ENCODE measurements at places on chromosomes 3 and 15.

GRCh38 chr3:185268194-185268962, 14.5 kb upstream of the EHHADH start:
- no peak for DNase-seq

DNA sequence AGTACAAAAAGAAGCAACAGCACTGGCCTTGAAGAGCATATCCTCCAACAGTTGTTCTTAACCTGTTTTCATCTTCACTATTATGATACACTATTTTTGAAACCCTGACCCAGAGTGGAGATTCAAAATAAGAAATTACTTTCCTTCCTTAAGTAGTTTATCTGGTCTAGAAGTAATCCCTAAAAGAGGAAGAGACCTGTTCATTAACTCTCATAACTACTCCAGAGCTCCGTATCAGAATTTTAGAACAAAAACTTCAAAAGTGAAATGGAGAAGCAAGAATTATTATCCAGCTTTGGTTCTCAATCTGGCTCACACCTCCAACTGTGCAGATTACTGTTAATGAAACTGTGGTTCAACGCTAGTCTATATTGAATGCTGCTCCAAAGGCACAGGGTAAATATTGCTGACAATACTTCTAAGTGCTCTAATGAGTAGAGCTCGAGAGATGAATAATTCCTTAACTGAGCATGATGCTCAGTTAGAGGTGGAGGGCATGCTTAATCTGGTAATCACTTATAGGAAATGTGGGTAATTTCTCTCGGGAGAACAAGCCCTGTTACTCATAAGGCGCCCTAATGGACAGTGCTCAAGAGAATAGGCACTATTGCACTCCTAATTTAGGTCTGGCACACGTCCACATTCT, 5.2 kb downstream of the LCMT2 start:
- no peak for DNase-seq

- no peak for DNase-seq
Observed at GRCh38 chr3:40597441-40597840, 72.7 kb downstream of the ZNF621 start.

GRCh38 chr15:71612397-71612722, 198.0 kb upstream of the NR2E3 start:
- no peak for DNase-seq

GRCh38 chr3:114518206-114518808, 224.5 kb downstream of the TIGIT start:
- no peak for DNase-seq

- no peak for DNase-seq
Observed at GRCh38 chr15:90421527-90421926, 33.5 kb downstream of the IQGAP1 start.

DNA sequence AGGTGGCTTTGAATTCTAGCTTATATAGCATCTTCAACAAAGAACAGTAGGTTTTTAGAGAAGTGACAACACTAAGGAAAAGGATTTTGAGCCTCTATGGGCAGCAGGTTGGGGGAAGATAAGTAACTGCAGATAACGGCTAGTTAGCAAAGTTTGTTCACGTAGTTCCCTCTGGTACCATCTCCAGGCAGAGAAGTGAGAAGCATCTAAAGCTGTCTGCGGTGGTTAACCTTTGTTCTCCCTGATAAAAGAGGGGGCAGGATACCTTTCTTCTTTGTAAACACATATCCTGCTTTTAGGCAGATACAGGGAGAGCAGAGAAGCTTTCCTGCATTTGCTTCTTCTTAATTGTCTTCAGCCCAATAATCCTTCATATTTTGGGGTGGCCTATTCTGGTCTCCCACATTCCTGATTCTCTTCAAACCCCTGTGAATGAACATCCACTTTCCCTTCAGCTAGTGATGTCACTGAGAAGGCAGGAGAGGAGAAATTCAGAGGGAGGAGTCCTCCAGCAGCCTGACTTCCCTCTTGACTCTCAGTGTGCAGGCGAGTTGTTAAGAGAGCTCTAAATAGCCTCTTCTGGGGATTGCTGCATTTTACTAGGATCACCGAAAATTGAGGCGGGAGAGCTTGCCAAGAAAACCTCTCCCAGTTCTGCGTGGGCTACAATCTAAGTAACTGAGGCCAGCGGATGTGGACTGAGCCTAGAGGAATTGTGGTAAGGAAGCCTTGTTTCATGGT, 393.7 kb upstream of the C2CD4B start:
- peak; percentile 62 for DNase-seq

- DNase-seq: no peak
Observed at GRCh38 chr3:70631716-70632307, 319.4 kb upstream of the MDFIC2 start.

GRCh38 chr15:92906020-92906419, 5.9 kb downstream of the CHD2 start:
- DNase-seq: no peak

GRCh38 chr3:18223571-18223970, 201.6 kb downstream of the SATB1 start:
- DNase-seq: no peak

GRCh38 chr15:32646291-32646690, 4.8 kb downstream of the SCG5 start:
- no peak for DNase-seq

DNA sequence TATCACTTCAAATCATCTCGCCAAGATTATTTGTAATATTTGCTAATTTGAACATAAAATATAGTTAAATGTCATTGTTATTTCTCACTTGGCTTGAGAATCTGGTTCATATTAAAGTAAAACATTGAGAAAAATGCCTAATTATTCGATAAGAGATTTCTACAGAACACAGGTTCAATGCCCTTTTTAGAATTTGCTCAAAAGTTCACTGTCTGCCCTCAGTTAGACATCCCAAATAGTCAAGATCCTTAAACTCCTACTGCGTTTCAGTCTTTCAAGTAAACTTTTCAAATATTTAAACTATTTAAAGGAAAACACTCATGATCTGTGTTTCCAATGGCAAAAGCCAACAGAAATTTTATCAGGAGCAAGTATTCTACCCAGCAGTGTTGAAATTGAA, 204.1 kb upstream of the AGTR1 start:
- no peak for DNase-seq

DNA sequence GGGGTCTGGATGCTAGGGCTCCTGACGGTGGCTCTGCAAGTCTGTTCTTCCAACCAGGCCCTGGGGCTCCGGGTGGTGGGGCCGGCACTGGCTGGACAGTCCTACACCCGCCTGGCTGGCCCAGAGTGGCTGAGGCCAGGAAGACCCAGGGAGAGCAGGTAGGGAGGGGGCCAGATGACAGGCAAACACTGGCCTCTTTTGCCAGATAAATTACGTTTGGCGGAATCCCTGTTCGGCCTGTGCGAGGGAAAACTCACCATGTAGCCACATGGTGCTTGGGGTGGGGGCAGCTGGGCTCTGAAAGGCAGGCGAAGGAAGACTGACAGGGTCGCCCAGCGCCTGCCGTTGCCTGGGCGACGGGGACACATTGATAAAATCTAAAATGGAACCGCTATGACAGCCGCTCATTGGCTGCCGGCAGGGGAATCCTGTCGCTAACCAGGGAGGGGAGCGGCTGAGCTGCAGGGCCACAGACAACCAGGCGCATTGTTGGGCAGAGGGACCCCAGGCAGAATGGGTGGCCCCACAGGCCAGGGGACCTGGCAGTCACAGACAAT, 30.4 kb downstream of the IQSEC1 start:
- DNase-seq: peak; percentile 49

GRCh38 chr3:156952011-156952410, 125.9 kb downstream of the LEKR1 start:
- DNase-seq: no peak

- no peak for DNase-seq
Observed at GRCh38 chr3:65291448-65292125, 603.8 kb upstream of the ADAMTS9 start.

GRCh38 chr15:45129651-45130129, at the start of the genes DUOX1 and DUOXA1:
DUOX1 (plus strand) TSS chr15:45129994; CDS start chr15:45131967, 1,973 bp downstream.
DUOXA1 (minus strand) TSS chr15:45129879; CDS start chr15:45123014, 6,865 bp downstream.
- DNase-seq: peak; percentile 85

DNA sequence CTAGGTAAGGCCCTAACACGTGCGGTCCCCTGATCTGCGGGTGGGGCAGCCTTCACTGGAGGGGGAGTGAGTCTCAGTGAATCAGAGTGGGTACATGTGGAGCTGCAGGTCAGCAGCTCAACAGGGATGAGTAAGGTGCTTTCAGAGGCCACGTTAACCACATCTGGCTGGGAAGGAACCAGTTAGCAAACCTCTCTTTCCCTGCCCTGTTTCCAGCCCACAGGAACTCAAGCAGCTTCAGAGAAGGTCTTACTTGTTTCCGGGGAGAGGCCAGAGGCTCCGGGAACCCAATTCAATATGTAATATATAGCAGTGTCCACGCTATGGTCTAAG, 175.3 kb downstream of the XXYLT1 start:
- no peak for DNase-seq

DNA sequence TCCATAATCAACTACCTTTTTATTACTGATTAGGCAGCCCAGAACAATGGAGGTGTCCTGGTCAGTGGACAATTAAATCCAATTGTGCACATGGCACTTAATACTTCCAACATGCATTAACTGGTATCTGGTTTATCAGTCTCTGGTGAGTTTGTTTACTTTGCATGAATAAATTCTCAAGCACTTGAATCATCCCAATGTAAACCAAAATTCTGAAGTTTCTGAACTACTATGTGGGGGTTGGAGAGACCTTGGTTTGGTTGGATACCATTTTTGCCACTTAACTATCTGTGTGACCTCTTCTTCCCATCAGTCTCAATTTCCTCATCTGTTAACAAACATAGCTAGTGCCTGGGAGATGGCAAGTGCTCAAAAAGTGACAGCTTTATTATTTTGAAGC, 70.5 kb upstream of the MAP4 start:
- no peak for DNase-seq

- DNase-seq: no peak
Observed at GRCh38 chr3:179622023-179622422, 17.4 kb downstream of the NDUFB5 start.

DNA sequence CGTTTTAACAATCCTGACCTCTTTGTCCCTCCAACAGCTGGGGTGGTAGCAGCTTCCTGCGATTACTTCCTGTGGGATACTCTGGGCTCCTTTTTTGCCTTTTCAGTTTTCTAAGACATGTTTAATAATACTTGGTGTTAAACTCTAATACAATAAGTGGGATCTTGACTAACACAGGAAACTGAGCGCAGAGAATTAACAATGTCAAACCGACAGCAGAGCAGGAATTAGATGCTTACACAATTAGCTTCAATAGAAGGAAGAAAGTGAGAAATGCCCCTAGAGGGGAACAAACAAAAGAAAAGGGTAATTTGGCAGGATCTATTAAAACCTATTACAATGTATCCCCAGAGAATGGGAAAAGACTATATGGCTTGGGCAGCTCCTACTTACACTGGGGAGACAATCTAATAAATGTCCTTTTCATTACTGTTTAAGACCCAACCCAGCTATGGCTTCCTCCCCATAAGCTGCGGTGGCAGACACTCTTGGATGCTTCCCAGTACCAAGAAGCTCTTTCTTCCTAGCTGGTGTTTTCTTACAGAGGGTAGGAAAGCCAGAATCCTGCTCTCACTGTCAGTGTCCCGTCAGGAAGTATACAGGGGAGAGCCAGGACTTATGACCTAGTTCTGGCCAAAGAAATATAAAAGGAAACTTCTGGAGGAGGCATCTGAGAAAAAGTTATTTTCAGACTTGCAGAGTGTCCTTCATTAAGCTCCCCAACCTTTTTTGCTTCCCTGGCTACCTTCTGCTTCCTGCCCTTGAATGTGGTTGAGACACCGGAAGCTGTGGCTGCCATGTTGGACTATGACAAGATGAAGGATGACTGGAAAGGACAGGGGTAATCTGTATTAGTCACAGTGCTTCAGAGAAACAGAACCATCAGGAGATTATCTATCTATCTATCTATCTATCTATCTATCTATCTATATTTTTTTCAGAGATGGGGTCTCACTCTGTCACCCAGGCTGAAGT, 194.1 kb upstream of the KBTBD8 start:
- DNase-seq: no peak

GRCh38 chr15:86706813-86707212, 627.1 kb downstream of the AGBL1 start:
- DNase-seq: no peak

DNA sequence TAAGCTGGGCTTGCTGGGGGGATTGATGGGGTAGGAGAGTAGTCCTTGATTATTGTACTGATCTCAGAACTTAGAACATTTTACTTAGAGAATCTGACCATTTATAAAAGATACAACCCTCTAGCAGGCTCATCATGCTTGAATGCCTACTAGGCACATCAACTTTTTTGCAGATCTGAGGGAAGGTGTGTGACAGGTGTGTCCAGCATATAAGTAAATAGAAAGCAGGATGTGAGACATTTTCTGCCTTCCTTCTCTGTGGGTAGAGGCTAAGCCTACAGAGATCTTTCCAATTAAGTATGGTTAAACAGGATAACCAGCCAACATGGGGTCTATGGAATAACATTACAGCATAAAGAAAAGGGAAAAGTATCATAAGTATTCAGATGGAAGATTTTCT, 159.1 kb downstream of the AKAP13 start:
- no peak for DNase-seq

DNA sequence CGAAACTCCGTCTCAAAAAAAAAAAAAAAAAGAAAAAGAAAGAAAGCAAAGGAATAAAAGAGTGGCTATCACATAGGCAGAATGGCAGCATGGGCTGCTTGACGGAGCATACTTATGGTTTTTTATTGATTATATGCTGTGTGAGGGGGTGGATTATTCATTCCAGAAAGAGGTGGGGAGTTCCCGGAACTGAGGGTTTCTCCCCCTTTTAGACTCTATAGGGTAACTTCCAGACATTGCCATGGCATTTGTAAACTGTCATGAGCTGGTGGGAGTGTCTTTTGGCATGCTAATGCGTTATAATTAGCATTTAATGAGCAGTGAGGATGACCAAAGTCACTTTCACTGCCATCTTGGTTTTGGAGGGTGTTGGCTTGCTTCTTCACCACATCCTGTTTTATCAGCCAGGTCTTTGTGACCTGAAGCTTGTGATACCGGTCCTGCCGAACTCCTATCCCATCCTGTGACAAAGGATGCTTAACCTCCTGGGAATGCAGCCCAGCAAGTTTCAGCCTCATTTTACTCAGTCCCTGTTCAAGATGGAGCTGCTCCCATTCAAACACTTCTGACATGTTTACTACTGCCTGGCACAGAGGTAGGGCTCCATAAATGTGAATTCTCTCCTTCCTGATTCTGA, 15.8 kb upstream of the ABHD17C start:
- DNase-seq: no peak

DNA sequence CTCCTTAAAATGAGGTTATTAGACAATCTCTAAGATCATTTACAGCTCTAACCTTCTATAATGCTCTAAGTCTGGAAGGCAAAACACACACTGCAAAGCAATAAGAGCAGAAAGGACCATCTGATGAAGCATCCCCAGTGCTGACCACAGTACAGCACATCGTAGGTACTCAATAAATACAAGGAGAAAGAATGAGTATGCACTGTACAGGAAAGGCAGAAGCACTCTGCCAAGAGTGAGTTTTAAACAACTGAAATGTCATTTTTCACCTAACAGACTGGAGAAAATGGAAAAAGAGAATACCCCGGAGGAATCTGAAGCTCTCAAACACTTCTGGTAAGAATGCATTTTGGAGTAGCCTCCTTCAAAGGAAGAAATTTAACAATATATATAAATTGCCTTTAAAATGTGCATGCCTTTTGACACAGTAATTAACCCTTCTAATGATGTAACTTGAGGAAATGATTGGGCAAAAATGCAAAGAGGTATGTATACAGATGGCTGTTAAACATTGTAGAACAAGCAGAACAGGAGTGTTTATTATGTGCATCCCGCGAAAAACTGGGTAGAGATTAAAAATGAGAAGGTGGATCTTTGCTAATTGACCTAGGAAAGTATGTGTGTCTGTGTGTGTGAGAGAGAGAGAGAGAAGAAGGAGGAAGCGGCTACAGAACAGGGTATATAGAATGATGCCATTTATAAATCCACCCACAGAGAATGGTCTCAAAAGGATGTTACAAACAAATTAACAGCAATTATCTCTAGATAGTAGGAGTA, 8.0 kb upstream of the OXTR start:
- DNase-seq: no peak

All from right cardiac atrium (tissue), 5 donors.